ENCODE measurements at places on chromosomes 2 and 18.

- no peaks in the 10 kb centered on the region for H3K4me1 ChIP-seq
- H3K36me3 ChIP-seq, result peaks cover 5% of the 10 kb centered on the region
- no peak overlapping the region for H3K4me3 ChIP-seq
These were observed 6.1 kb upstream of the SNORC start for GRCh38 chr2:232863996-232864395.

DNA sequence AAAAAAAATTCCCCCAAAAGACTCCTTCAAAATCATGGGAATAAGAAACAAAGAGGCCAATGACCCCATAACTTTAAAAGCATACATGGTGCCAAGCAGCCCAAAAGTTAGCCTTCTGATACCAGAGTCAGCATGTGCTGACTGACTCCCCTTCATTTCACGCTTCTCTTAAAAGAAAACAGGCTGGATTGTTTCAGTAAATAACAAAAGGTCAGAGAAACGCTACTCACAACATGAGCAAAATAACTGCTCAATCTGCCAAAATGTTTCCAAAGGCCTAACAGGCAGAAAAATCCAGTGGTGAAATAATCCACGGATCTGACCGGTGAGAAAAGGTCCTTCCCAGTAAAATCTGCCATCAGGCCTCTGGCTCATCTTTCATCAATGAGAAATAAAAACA is 71.6 kb downstream of the BCL2 start:
- no peaks in the 10 kb centered on the region for H3K36me3 ChIP-seq
- DNase-seq, result no peak
- no peaks in the 10 kb centered on the region for H3K27me3 ChIP-seq
- H3K27ac ChIP-seq, result no peak overlapping the region
- no peak overlapping the region for H3K4me3 ChIP-seq
- peaks cover 3% of the 10 kb centered on the region for H3K4me1 ChIP-seq

- H3K27me3 ChIP-seq, result no peaks in the 10 kb centered on the region
- no peak overlapping the region for H3K4me3 ChIP-seq
- H3K36me3 ChIP-seq, result no peaks in the 10 kb centered on the region
- no peak for DNase-seq
- H3K4me1 ChIP-seq, result no peaks in the 10 kb centered on the region
These were observed 442.2 kb upstream of the SETBP1 start for GRCh38 chr18:44238454-44238853.

DNA sequence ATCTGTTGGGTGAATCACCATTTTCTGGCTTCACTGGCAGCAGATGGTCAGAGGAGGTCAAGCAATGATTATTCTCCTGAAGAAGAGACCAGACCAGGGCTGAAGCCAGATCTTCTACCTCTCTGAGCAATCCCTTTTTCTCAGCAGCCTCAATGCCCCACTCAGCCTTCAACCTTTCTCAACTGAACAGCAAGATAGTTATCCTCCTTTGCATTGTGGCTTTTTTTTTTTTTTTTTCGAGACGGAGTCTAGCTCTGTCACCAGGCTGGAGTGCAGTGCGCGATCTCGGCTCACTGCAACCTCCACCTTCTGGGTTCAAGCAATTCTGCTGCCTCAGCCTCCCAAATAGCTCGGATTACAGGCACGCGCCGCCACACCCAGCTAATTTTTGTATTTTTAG is 50.5 kb downstream of the ZFP36L2 start:
- no peaks in the 10 kb centered on the region for H3K36me3 ChIP-seq
- no peaks in the 10 kb centered on the region for H3K27me3 ChIP-seq

GRCh38 chr18:74248189-74248588 is 43.6 kb downstream of the CYB5A start:
- no peaks in the 10 kb centered on the region for H3K27me3 ChIP-seq
- no peak overlapping the region for H3K4me3 ChIP-seq
- peaks cover 9% of the 10 kb centered on the region for H3K36me3 ChIP-seq
- H3K4me1 ChIP-seq, result peaks cover 46% of the 10 kb centered on the region

DNA sequence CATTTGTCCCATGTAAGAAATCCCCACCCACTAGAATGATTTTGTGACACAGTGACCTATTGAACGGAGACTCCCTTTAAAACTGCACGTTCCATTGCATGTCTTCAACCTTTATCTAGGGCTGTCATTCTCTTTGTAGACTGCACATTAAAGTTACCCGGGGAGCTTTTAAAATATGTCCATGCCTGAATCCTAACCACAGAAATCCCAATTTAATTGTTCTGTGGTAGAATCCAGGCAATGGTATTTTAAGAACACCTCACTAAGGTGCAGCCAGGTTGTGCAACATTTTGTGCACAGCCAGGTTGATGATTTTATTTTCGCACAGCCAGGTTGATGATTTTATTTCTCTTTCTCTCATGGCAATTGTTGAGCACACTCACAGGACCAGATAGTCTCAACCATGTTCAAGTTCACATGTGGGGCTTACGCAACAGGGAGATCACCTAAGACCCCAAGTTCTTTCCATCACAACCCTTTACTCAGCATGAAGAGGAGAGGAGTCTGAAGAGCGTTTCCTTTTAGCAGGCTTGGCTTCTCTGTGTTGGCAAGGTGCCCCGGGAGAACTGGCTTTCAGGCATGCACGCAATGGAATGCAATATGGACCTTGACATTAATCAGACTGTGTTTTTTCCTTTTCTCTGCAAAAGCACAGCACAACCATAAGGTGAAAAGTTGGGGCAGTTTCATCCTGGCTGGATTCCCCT is 467.3 kb upstream of the ETAA1 start:
- no peaks in the 10 kb centered on the region for H3K36me3 ChIP-seq
- H3K4me1 ChIP-seq, result no peaks in the 10 kb centered on the region
- H3K27ac ChIP-seq, result no peak overlapping the region
- H3K27me3 ChIP-seq, result no peaks in the 10 kb centered on the region

DNA sequence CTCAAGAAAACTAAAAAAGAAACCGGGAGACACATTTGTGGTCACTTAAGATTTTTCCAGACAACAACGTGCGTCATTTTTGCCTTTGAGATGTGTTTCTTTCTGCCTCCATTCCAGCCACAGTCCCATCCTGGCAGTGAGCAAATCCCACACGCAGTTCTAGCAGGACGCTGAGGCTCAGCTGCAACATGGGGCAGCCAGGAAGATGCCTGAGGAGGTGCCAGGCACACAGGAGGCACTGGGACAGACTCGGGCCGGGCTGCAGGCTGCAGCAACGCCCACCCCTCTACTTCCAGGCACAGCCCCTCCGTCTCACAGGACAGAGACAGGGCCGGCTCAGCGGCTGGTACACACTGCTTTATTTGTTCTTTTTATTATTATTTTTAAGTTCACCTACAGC is 13.1 kb downstream of the KLF11 start:
- DNase-seq, result peak; percentile 42
- no peaks in the 10 kb centered on the region for H3K27me3 ChIP-seq
- peaks cover 44% of the 10 kb centered on the region for H3K4me1 ChIP-seq
- no peak overlapping the region for H3K27ac ChIP-seq
- H3K36me3 ChIP-seq, result peaks cover 43% of the 10 kb centered on the region
- no peak overlapping the region for H3K4me3 ChIP-seq

GRCh38 chr2:150438654-150439053 is 48.8 kb downstream of the RND3 start:
- no peak overlapping the region for H3K4me3 ChIP-seq
- no peak overlapping the region for H3K27ac ChIP-seq
- no peaks in the 10 kb centered on the region for H3K4me1 ChIP-seq

DNA sequence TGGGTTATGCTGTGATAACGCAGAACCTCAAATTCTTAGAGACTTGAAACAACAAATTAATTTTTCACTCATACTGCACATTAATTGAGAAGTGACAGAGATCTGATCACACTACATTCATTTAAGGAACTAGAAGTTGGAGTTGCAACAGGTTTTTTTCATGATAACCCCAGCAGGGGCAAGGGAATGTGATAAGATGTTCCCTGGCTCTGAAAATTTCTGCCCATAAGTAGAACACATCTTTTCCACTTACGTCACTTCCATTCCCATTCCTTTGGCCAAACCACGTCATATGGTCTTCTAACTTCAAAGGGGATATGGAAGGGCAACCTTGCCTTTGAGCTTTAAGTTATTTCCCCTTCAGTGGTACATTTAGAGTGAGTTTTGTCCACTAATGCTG is 29.7 kb upstream of the PSME4 start:
- H3K27me3 ChIP-seq, result no peaks in the 10 kb centered on the region
- DNase-seq, result no peak
- no peaks in the 10 kb centered on the region for H3K36me3 ChIP-seq
- H3K4me1 ChIP-seq, result no peaks in the 10 kb centered on the region

GRCh38 chr2:169495310-169495928 is 14.1 kb upstream of the KLHL41 start:
- no peaks in the 10 kb centered on the region for H3K4me1 ChIP-seq
- H3K4me3 ChIP-seq, result no peak overlapping the region
- DNase-seq, result no peak

All from upper lobe of left lung (tissue), 6 donors.